ENCODE measurements at places on chromosomes 2 and 18.
A peak's percentile ranks its signal among the peaks of the same experiment; 100 is the strongest.

- DNase-seq: no peak
Observed at GRCh38 chr18:9354256-9354655, 19.7 kb downstream of the TWSG1 start.

DNA sequence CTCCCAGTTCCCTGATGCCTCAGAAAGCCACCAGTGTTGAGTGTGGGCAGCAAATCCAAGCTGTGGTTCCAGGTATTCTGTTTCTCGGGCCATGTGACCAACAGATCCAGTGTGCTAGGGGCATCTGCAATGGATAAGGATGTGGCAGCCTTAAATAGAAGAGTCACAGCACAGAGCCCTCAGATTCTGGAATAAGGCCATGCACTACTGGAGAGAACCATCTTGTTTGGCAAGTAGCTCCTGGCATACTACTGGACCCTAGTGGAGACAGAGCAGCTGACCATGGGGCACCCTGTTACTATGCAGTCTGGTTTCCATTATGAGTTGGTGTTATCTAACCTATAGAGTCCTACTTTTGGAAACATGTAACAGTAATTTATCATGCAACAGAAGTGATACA, 53.3 kb upstream of the ZBTB7C start:
- no peak for DNase-seq

DNA sequence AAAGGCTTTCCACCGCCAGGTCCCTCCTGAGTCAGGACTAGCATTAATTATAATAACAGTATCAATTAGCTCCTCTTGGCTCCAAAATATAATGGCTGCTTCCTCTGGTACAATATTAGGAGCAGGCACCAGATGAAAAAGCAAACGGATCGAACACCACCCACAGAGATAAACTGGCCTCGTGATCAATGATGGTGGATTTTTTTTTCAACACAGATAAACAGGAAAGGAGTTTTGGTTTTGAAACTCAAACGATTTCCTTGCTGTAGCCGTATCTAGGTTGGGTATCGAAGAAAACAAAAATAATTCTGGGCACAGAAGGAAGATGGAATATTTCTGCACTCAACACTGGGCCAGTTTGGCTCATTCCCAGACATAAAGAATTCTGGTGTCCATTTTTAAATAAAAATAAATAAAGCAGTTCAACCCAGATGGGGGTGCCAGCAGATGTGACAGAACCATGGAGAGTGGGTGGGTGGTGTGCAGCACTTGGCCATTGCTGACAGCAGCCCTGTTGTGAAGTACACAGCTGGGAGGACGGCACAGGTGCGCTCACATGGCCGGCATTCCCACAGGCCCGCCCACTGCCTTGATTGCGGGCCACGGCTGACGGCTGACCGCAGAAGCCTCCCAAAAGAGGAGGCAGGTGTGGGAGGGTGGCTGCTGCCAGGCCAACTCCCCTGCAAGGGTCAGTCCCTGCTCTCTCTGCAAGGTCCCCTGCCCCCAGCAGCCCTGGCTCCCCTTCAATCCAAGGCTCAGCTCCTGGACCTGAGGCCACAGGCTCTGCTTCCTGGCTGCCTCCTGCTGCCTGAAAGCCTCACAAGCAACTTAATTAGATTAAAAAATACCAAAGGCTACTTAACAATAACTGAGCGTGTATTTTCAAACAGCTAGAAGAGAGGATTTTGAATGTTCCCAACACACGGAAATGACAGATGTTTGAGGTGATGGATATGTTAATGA, 351.9 kb upstream of the ID2 start:
- DNase-seq: no peak

DNA sequence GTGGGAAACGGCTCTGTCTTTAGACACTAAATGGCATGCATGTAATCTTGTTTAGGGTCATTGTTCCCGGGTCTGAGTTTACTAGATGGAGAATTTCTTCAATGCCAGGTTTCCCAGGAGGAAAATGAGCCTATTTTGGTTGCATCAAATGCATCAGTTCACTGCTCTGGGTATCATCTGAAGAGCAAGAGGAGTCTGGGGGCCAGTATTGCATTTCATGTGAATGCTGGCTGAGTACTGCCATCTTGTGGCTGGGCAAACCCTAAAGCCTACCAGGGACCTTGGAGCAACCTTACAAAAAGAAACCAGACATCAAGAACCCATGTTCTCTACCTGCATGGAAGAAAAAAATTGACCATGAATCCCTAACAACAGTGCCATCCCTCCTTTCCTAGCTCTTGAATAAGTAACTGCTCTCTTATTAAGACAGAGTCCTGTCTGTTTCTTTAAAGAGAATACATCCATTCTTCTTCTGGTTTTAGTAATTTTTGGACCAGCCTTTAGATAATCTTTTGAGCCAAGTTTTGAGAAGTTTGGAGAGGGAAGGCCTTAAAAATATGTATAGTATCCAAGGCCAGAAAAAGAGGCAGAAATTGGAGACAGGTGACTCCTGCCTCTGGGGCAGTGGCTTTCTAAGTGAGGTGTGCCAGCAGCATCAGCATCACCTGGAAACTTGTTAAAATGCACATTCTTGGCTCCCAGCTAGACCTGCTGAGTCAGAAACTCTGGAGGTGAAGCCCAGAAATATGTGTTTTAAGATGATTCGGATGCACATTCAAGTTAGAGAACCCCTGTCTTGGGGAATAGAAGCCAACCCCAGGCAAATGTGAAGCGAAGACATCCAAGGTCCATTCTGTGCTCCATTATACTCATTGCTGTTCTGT, 261.0 kb upstream of the CXCR4 start:
- DNase-seq: peak; percentile 24

GRCh38 chr18:64639536-64639935, 490.6 kb upstream of the LINC00305 start:
- DNase-seq: no peak

DNA sequence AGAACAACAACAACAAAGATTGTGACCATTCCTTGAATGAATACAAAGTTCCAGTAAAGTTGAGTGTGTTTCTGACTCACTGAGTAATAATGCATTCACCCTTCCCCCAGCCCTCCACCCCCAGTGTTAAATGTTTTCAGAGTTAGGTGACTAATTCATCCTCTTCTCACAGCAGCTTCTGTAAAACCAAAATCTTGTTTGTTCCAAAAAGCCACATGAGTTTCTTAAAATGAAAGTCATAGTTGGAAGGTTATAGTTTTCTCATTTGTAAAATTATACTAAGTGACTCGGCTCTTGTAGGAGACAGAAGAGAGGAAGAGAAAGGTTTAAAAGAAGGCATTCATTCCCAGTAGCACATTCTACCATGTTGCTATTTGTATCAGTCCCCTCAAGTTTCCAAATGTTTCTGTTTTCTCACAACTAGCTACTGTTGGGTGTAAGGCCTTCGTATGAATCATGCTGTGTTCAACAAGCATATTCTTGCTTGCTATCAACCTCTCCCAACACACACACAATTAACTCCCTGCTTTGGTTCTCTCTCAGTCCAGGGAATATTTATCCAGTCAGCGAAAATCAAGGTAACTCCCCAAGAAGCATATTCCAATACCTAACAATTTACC, 75.3 kb downstream of the MBD2 start:
- DNase-seq: peak; percentile 94

DNA sequence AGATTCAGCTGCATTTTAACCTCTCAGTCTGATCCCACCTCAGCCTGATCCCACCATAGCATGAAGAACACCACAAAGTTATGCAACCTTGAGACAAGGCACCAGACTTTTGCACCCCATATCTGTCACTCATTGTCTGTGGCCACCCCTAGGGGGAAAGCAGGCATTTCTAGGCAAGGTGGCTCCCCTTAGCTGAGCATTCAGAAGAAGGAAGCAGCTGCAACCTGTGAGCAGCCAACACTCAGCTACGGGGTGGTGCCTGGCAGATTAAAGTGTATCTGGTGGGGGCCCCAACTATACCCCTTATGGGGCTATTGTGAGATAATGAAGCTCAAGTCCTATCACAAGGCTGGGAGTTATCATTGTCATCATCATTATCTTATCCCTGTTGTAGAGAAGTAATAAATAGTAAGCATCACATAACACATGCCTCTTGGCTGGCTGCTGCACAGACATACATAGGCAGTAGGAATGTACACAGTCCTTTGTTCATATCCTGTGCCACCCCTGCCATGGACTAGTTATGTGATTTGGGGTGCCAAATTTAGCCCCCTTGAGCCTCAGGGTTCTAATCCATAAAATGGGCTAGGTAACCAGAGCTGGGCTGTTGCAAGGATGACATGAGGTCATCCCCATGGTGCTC, 20.6 kb upstream of the TMEM163 start:
- no peak for DNase-seq

DNA sequence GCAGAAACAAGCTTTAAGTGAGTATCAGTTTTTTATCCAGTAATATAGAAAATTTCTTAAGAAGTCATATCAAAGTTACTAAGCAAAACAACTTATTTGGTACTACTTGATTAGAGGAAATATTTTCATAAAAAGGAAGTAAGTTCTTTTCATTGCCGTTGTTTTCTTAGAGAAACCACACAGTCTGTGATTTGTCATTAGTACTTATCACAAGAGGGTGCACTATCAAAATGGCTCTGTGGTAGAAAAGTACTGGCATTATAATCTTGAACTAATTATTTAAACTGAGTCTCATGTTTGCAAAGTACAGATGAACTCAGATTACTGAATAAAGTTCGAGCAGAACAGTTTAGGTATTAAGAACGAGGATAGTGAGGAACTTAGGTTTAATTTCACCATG, 93.4 kb downstream of the IKZF2 start:
- DNase-seq: no peak

- DNase-seq: peak; percentile 72
Observed at GRCh38 chr2:215653344-215654030, 217.6 kb upstream of the FN1 start.

DNA sequence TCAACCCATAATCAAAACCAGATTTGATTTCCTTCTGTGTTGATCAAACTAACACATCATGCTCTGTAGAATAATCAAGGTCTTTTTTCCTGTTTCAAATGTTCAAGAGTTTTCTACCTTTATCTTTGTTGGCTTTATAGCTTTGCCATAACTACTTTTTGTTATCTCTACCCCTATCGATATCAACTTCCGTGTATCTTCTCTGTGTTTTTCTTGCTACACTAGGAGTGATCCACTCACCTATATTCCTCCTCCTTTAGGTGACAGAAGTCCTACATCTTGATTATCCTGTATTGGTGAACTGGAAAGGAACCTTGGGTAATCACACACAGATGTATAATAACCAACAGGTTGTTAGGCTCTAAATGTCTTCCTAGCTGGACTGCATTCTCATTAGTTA, 85.5 kb downstream of the LTBP1 start:
- no peak for DNase-seq

DNA sequence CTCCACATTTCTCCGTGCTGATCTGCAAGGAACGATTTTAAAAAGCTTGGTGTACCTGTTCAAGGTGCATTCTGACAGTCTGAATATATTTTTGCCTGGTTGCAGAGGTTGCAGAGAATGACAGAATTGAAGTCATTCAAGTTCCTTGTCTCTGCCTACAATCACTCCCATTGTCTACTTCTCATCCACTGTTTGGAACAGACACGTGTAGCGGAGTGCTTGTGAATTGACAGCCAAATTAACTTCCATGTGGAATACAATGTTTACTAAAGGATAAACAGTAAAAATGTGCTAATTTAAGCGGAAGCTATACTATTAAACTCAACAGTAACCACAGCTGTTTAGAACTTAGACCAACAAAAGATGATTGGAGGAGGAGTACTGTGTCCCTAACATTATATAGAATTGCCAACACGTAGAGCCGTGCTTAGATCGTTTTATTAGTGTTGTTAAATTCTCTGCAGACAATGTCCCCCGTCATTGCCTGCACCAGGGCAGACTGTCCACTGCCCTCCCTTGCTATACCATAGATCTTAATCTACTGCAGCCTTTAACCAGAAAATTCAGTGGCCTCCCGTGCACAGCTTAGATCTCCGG, 87.3 kb upstream of the ZCCHC2 start:
- no peak for DNase-seq

DNA sequence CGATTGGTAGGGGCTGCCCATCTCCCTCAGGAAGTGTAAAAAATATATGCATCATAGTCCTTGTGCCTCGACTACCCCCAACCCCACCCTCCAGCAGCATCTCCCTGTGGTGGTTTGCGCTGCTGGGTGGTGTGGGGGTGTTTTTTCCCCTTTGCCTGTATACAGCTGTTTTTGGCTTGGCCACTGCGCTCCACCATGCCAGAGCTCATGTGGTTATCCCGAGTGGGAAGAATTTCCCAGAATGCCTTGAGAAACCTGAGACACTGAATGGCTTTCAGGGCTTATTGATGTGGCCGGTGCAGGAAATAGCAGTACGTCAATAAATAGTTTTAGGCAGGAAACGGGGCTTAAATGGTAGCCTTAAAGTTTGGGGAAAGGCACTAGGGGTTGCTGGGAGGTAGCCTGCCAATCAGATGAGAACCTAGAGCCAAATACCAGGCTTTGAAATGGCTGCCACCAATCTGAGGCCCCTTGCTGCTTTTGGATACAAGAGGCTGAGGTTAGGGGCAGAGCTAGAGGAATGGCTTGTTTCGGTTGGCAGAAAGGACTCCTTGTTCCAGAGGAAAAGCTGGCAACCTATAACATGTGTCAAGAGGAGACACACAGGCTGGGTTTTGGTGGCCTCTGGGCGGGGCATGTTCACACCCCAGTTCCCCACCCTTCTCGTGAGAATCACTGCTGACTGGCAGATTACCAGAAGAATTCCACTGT, 144.1 kb downstream of the SMAD7 start:
- DNase-seq: peak; percentile 74

- DNase-seq: no peak
Observed at GRCh38 chr2:152440049-152440448, 105.1 kb downstream of the FMNL2 start.

GRCh38 chr2:60872510-60872928, 8.9 kb upstream of the REL start:
- no peak for DNase-seq

DNA sequence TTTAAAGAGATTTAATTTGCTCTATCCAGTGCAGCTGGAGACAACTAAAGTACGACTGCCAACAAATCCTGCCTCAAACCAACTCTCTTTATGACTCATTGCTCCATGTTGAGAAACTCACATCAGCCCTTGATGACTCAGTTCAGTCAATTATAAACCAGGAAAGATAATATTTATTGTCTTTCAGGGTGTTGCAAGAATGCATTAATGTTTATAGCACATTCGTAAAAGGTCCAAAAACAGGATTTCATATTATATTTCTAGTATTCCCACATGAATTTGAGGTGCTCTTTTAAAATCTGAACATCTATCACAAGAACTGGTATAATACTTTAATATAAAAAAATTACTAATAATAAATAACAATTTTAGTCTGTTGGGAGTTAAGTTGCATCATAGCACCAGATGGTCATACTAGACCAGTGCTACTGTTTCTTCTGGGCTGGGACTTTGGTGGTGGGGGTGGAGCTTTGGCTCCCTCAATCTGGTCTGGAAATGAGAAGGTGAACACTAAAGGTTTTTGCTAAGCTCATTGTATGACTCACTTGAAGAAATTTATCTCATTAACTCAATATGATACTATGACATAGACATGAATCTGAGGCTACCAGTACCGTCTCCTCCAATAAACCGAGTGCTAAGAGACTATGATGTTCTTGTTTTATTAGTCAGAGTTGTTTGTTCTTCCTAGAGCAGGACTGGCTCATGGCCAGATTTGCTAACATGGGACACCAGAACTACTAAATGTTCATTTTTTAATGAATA, 26.6 kb upstream of the MAP3K20 start:
- peak; percentile 97 for DNase-seq
